ENCODE measurements at places on chromosomes 12 and 14.

DNA sequence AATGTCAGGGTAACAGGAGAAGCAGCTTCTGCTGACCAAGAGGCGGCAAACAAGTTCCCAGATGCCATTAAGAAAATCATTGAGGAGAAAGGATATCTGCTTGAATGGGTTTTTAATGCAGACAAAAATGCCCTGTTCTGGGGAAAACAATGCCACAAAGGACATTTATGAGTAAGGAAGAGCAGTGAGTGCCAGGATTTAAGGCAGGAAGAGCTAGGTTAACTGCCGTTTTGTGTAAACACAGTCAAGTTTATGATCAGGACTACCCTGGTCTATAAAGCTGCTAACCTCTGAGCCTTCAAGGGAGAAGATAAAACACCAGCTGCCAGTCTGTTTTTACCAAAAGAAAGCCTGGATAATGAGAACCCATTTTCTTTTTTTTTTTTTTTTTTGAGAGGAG lies 8.5 kb downstream of the MAPKAPK5 start:
- no peak for DNase-seq

GRCh38 chr12:117521346-117521745 lies 159.9 kb upstream of the NOS1 start:
- DNase-seq = no peak

- DNase-seq = no peak
These were observed 33.8 kb downstream of the FBRSL1 start for GRCh38 chr12:132523576-132524331.

- DNase-seq = peak; percentile 63
These were observed 12.7 kb downstream of the PPP2R5C start for GRCh38 chr14:101774006-101774795.

GRCh38 chr12:92138626-92139025 lies 7.0 kb downstream of the BTG1 start:
- no peak for DNase-seq

DNA sequence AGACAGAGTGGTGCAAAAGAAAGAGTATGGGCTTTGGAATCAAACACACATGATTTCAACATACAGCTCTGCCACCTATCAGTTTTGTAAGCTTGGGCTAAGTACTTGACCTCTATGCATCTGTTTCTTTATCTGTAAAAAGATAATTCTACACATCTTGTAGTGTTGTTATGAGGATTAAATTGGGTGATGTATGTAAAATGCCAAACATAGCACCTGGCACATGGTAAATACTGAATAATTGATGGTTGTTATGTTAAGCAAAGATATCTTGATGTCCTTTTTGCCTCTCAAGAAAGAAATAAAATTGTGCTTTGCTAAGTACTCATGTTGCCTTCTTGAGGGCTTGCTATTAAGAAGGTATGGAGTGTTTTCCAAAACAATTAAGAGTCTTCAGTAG lies 2.3 kb upstream of the CSRP2 start:
- no peak for DNase-seq

DNA sequence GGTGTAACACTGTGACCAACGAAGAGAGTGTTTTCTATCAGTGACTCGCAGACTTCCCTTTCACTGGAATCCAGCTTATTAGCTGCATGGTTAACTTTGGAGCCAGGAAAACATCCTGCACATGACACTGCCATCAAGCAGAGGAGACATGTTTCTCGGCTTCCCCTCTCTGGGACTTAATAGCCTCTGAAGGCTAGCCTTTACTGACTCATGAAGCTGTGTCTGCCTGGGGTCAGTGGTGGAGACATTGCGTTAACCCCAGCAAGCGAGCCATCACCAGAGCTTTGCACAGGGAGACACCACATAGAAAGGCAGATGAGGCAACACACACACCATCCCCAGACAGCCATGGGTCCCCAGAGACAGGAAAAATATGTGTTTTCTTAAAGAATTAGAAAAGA lies 126.9 kb upstream of the PRICKLE1 start:
- DNase-seq = no peak

DNA sequence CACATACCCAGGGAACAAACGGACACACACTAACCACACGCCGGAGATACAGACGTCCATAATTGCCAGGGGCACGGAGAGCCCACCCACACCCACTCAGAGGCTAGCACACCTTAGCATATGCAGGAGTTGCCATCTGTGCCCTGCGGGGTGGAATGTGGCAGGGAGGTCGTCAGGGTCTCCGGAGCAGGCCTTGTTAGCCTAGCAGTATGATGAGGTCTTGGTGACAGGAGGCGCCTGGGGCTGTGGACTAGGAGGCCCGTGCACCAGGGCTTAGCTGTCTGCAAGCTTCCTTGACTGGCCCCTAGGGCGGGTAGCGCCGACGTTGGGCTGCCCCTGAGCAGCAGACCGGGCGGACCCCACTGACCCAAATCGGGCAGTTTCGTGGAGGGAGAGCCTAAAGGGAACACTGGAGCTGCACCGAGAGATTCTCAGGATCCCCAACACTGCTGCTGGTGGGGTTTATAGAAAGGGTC lies 10.0 kb downstream of the STAC3 start:
- no peak for DNase-seq

- DNase-seq = no peak
These were observed 220.5 kb downstream of the SLC6A15 start for GRCh38 chr12:84692071-84692470.

DNA sequence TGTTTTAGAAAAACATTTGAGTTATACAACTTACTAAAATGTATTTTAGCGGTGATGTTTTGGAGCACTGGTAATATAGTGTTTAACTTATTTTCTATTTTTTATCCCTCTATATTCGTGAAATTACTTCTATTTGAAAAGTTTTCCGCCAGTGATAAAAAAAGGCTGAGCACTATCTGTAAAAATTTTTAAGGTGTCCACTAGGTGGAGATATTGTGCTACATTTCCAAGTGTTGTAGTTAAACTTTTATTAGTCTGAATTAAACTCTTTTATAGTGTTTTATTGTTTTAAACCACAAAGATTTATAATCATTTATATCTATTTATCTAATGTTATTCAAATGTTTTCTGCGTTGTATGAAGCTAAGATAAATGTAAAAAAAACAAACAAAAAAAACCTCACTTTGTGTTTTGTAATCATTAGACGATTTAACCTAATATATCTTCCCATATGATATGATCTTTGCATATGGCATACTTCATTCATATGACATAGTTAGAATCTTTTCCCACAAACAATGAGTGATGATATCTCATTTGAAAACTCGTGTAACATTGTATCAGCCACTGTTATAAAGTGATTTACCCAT lies 11.8 kb downstream of the ALG10B start:
- DNase-seq = no peak

DNA sequence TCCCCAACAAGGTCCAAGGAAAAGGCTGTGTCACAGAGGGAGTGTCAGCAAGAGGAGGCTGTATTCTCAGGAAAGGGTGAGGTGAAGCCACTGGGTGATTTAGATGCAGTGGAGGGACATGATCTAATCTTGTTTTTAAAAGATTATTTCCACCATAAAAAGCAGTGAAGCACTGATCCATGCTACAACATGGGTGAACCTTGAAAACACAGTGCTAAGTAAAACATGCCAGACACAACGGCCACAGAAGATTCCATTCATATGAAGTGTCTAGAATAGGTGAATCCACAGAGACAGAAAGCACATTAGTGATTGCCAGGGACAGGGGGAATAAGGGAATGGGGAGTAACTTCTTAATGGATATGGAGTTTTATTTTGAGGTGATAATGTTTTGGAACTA lies 12.8 kb downstream of the RITA1 start:
- no peak for DNase-seq

GRCh38 chr12:115572440-115572839 lies 705.1 kb downstream of the MED13L start:
- no peak for DNase-seq

GRCh38 chr14:28831126-28831525 lies 64.5 kb downstream of the FOXG1 start:
- no peak for DNase-seq

GRCh38 chr14:69711477-69711876 lies 55.5 kb upstream of the SRSF5 start:
- no peak for DNase-seq

DNA sequence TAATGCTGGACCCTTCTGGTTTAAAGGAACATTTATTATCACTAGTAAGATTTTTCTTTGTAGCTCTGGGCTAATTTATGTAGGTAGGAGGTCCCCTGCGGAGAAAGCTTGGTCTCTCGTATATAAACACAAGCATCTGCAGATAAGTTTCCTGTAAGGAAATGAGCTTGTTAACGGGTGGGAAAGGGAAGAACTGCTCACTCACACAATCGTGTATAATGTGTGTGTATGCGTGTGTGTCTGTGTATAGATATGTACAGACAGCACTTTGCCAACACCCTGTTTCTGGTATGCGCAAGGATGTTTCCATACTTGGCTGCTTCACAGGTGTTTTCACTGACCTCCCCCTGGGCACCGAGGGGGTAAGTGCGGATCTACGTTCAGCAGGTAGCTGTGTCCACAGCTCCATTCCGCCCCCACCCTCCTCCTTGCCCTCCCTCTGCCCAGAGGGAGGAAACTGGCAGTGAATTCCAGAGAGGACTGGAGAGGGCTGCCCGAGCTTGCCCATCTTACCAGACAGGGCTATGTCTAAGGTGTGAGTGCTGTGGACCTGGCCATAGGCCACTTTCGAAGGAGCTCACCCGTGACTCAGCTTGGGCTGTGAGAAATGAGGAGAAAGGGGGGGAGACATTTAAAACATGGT lies 65.2 kb downstream of the NINJ2 start:
- DNase-seq = no peak

DNA sequence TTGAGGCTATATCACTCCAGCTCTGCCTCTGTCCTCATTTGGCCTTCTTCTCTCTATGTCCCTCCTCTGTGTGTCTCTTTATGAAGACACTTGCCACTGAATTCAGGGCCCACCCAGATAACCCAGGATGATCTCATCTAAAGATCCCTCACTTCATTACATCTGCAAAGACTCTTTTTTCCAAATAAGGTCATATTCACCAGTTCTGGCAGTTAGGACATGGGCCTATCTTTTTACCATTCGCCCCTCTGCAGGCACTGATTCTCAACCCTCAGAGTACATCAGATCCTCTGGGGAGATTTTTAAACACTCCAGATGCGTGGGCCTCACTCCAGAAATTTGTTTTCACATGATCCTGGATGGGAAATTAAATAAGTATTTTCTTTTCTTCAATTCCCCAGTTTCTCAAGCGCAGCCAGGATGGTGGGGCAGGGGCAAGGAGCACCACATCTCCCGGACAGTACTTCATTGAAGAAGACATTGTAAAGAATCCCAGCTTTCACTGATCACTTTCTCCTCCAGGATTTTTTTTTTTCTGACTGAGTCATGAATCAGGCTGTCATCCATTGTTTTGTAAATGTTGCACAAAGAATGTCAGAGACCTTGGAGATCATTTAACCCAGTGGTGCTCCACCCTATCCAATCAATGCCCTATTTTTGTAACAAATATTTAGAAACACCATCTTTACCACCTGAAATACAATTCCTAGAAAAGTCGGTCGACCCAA lies 27.4 kb downstream of the CRACR2A start:
- no peak for DNase-seq

DNA sequence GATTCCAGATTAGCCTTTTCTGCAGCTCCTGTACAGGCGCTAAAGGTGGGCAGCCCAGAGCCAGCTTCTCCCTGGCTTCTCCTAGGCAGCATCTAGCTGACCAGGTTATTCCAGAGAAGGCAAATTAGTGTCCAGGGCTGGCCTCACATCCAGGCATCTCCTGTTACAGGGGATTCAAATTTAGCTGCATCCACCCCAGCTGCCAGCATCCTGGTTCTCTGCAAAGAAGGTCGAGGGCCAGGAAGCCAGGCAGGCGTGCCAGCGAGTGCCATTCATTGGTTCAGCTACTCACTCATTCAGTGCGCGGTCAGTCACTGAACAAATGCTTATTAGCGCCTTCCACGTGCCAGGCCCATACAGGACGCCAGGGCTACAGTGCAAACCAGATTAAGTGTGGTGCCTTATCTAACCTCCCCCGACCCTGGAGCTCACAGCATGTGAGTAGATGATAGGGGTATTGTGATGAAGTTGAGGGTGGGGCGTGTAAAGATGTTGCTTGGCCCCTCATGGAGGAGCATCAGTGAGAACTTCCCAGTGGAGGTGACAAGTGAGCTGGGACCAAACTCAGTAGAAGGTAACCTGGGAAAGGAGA lies 15.7 kb upstream of the FAM222A start:
- no peak for DNase-seq

- DNase-seq = peak; percentile 10
These were observed 141.6 kb downstream of the GCH1 start for GRCh38 chr14:54760866-54761575.

DNA sequence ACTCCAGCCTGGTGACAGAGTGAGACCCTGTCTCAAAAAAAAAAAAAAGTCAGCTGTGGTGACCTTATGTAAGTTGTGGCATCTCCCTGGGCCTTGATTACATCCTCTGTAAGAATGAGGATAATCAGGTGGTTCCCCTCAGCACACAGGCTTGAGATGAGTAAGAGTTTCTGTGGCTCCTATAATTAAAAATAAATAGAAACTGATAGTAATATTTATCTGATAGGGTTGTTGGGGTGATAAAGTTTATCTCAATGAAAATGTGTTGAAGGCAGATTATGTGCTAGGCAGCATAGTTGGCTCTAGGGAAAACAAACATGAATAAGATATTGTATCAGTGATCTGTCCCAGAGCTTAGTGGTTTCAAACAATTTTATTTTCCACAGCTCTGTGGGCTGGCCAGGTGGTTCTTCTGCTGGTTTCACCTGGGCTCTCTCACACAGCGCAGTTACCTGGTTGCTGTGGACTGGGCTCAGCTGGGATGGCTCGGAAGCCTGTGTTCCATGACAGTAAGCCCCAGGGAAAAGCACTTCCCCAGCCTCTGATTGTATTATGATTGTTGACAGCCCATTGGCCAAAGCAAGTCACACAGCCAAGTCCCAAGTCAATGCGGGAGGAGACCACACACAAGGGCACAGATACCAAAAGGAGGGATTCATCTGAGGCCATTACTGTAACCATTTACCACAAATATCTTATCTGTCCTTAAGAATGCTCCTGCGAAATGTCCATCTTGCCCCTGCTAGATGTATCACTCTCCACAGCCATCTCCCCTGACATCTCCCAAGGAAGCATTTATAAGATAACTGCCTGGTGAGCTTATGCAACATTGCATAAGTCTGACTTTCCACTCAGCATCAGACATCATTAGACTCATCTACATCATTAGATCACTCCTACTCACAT lies 151.7 kb downstream of the NUAK1 start:
- DNase-seq = no peak

GRCh38 chr12:124328116-124328515 lies 33.2 kb downstream of the RFLNA start:
- DNase-seq = peak; percentile 11

GRCh38 chr14:65357113-65357512 lies 55.4 kb upstream of the FUT8 start:
- no peak for DNase-seq

GRCh38 chr12:123657211-123657610 lies 13.7 kb upstream of the TCTN2 start:
- no peak for DNase-seq

DNA sequence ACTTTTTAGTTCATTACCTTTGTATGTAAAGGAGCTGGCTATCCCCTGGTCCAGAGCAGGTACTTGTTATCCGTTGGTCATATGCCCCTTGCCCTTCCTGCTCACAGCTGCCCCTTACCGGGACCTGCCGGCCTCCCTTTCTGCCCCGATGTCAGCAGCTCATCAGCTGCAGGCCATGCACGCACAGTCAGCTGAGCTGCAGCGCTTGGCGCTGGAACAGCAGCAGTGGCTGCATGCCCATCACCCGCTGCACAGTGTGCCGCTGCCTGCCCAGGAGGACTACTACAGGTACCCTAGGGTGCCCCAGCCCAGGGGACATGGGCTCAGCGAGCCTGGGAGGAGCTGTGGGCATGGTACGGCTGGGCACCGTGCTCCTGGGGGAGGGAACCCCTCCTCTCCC lies 2.3 kb upstream of the RNU7-1 start:
- no peak for DNase-seq

All from hypothalamus (tissue), 51 donors.